ENCODE measurements at places on chromosomes 3 and 15.

- no peak for DNase-seq
Measured at GRCh38 chr15:49675041-49675440, 54.2 kb downstream of the DTWD1 start.

DNA sequence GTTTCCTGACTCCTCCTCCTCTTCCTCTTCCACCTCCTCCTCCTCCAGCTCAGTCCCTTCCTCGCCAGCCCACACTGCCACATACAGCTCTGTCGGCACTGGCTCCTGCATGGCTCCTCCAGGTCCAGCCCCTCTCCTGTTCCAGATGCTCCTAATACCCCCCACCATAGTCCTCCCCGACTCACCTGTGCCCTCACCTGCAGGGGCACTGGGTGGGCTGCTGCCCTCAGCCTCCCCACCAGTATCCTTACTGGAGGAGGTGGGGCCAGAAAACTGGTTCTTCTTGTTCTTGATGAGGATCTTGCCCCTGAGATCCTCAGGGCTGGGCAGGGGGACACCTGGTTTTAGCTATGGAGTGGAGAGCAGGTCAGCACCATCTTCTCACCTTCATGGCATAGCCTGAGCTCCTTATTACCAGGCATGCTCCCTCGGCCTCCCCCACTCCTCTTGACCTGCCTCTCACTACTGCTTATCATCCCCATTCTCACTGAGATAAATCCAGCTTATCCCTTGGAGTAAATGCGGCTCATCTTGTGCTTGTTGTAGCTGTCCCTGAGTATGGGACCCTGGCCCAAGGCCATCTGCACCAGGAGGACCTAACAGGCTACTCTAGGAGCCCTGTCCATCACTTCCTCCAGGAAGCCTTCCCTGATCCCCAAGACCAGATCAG is 11.0 kb downstream of the PLCB2 start:
- no peak for DNase-seq

- no peak for DNase-seq
Measured at GRCh38 chr3:150447631-150448465, 39.8 kb downstream of the TSC22D2 start.

DNA sequence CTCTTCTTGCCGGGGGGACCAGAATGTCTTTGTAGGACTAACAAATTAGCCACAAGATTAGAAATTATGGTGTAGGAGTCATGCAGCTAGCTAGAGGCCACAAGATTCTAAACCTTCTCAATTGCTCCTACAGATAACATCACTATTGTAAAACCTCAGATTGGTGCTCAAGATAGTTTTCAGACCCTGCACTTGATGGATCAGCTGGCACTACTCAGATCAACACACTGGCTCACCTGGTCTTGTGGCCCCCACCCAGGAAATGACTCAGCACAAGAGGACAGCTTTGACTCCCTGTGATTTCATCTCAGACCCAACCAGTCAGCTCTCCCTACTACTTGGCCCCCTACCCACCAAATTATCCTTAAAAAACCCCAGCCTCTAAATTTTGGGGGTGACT is 124.1 kb upstream of the RASGRP1 start:
- DNase-seq = no peak

DNA sequence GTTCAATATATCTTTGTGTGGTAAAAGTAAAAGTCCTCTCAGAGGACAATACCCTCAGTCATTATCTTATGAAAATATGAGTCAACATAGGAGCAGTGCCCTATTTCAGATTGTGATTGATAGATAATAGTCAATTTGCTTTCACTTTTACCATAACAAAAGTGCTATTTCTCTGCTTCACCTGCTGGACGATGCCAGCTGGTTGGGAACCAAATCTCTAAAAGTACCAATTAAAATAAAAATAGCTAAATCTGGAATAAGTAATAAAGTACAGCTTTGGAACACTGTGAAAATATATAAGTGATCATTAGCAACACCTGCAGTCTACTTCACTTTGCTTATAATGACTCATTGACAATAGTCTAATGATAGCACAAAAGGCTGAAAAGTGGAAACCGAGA is 390.3 kb upstream of the AGTR1 start:
- no peak for DNase-seq

GRCh38 chr3:120652281-120652680 is 29.8 kb downstream of the HGD start:
- DNase-seq = no peak

GRCh38 chr3:66661628-66662027 is 160.8 kb upstream of the LRIG1 start:
- no peak for DNase-seq

GRCh38 chr3:188948997-188949389 is 222.8 kb upstream of the TPRG1 start:
- no peak for DNase-seq

GRCh38 chr15:54017959-54018358 is 39.7 kb downstream of the UNC13C start:
- no peak for DNase-seq
